NCI-H1092 (cell line): ENCODE measurements at places on chromosomes 11 and 22.

- peak; percentile 49 for DNase-seq
These were observed 304.2 kb downstream of the INSC start for GRCh38 chr11:15418921-15419320.

- no peak for DNase-seq
These were observed 854.3 kb downstream of the METTL15 start for GRCh38 chr11:28962502-28962901.

- DNase-seq: no peak
These were observed 12.1 kb downstream of the PPM1F start for GRCh38 chr22:21940521-21940920.

DNA sequence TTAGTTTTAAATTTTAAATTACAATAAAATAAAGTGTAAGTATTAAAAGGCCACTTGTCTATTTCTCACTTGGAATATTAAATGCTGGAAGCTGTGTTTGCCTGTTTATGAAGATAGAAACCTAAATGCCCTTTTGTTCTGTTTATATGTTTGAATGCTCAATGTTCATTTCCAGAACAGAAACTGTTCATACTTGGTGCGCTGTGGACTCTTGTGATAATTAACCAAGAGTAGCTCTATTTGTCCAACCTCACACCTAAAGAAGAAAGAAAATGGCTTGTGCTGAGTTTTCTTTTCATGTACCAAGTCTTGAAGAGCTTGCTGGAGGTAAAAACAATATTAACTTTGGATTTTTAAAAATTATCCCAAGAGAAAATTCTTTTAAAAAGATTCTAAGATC lies 5.7 kb downstream of the C11orf54 start:
- no peak for DNase-seq

DNA sequence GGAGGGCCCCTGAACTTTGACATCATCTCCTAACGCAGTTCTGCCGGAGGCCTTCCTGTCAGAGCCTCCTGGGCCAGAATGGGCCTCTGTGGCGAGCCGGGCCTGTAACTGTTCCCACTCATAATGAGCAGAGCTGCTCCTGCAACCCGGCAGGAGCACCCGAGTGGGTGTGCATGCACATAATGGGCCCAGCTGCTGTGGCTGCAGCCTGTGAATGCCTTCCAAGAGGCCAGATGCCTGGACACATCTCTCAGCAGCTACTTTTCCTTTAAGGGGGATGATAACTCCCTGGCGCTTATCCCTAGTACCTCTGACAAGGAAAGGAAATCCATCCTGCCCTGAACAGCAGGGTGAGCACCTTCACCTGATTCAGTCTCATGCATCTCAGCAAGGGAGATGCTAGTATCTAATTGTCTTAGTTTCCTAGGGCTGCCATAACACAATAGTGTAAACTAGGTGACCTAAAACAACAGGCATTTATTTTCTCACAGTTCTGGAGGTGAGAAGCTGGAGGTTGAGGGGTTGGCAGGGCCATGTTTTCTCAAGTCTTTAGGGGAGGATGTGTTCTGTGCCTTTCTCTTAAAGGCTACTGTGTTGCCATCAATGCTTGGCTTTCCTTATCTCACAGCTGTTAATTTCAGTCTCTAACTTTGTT lies 120.5 kb downstream of the TEAD1 start:
- no peak for DNase-seq
